ENCODE measurements at places on chromosomes 7 and 10.

DNA sequence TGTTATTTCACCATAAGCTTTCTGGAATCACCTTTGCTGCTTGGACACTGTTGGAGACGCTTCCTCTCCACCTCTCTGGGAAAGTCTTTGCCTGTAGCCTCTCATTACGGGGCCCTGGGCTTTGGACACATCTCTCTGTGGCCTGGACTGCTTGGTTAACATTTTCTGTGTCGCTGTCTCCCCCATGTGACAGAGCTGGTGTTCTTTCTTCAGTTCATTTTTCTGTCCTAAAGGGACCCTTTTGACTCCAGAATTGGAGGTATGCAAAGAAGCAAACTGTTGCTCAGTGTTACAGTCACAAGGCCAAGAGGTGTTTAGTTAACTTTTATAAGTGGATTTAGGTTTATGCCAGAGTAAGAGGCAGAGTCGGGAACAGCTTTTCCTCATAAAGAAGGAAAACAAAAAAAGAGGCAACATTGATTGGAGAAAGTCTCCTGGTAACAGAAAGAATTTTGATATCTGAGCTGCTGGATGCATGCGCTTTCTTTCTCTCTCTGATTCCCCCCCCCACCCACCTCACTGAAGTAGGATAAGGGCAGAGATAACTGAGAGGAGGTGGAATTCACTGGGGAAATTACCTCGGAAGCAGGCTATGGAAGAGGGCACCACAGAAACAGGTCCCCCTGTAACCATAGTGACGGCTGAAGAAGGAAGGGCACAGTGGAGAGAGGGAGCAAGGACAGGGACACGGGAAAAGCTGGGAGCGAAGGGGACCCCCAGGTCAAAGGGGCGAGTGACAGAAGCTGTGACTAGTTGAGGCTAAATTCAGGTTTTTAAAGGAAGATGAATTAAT is 57.8 kb downstream of the LGI1 start:
- DNase-seq: no peak

DNA sequence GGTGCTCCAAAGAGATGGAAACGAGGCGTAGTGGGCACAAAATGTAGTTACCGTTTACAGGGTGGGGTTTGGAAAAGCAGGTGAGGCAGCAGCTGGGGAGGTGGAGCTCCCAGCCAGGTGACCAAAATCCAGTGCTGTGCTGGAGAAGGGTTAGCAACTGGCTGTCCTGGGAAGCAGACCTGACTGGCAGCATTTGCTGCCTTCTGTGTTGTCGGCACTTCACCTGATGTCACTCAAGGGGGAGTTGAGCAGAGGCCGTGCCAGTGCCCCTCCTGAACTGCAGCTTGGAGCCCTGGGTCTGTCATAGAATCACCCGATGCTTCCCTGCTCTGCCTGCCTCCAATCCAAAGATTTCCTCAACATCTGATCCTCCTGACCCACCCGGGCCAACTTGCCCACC is 12.8 kb downstream of the GCK start:
- no peak for DNase-seq

DNA sequence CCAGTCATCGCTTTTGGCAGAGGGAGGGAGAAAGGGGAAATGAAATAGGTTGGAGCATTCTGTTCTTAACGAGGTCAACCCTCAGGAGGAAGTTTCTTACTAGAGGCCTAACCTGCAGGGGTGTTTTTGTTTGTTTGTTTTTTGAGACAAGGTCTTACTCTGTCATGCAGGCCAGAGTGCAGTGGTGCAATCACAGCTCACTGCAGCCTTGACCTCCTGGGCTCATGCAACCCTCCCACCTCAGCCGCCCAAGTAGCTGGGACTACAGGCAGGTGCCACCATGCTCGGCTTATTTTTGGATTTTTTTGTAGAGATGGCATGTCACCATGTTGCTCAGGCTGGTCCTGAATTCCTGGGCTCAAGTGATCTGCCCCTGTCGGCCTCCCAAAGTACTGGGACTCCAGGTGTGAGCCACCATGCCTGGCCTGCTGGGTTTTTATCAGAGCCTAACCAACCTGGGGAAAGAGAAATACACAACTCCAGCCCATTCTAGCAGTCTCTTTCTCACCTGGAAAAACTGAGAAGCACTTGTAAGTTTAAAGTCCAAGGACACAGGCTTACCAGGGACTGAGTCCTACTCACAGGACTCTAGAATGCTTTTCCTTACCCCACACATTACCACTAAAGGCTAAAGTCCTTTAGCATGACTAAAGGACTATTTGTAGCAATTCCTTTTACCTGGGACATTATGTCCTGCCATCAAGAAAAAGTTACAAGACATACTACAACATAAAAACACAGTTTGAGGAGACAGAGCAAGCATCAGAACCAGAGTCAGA is 101.0 kb upstream of the EGFR start:
- no peak for DNase-seq

DNA sequence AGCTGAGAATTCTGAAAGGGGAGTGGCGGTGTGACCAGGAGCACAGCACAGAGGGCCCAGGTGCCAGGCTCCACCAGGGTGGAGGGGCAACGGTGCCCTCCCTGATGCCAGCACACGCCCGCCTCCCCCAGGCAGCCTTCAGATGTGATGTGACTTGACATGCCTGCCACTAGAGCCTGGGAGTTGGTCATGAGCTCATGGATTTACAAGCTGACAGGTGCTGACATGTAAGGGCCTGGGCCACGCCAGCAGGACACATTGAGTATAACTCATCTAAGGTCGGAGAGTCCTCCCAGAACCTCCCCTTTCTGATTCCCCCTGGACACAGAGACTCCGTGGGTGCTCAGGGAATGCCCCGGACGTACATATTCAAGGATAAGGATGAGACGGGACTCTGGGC is 74.2 kb downstream of the LSM5 start:
- no peak for DNase-seq

DNA sequence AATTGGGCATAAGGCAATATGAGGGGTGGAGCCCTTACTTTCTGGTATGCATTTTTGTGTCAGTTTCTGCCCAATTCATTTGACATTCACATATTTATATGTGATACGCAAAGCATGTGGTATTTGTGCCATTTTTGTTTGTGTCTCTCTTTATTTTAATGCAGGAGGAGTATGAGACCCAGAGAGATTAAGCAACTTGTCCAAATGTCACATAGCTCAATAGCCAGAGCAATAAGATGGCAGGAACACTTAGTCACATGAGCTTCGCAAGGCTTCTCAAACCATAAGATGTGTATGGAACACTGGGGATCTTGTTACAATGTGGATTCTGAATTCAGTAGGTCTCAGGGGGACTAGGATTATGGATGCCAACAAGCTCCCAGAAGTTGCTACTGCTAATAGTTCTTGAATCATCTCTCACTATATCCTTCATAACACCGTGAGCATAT is 19.2 kb downstream of the MRLN start:
- no peak for DNase-seq

DNA sequence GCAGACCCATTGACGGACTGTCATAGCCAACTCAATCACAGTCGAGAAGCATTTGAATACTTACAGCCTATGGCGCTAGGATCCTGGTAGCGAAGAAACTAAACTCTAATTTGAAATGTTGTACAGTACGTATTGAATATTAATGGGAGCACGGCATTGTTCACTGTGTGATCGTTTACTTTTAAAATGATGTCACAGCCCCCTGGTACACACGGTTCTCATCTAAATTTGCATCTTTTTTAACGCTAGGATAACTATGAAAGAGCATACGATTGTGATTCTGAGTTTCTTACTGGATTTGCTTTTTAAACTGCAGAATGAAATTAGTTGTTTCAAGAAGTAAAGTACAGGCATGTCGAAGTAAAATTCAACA is 895 bp upstream of the NAPEPLD start:
- DNase-seq: no peak

DNA sequence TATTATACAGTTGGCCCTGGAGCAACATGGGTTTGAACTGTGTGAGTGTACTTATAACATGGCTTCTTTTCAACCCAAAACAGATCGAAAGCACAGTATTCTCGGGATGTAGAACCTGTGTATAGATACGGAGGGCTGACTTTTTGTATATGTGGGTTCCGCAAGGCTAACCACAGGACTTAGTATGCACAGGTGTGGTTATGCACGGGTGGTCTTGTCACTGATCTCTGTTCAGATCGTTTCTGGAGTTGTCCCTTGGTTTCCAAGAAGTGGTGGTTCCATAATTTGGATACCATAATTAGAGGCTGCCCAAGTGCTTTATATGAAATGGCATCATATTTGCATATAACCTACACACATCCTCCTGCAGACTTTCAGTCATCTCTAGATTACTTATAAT is 10.9 kb upstream of the BHLHA15 start:
- DNase-seq: no peak

- no peak for DNase-seq
Observed at GRCh38 chr7:34022626-34023025, 117.3 kb downstream of the BMPER start.

GRCh38 chr7:31410265-31410664 is 69.7 kb upstream of the NEUROD6 start:
- no peak for DNase-seq

DNA sequence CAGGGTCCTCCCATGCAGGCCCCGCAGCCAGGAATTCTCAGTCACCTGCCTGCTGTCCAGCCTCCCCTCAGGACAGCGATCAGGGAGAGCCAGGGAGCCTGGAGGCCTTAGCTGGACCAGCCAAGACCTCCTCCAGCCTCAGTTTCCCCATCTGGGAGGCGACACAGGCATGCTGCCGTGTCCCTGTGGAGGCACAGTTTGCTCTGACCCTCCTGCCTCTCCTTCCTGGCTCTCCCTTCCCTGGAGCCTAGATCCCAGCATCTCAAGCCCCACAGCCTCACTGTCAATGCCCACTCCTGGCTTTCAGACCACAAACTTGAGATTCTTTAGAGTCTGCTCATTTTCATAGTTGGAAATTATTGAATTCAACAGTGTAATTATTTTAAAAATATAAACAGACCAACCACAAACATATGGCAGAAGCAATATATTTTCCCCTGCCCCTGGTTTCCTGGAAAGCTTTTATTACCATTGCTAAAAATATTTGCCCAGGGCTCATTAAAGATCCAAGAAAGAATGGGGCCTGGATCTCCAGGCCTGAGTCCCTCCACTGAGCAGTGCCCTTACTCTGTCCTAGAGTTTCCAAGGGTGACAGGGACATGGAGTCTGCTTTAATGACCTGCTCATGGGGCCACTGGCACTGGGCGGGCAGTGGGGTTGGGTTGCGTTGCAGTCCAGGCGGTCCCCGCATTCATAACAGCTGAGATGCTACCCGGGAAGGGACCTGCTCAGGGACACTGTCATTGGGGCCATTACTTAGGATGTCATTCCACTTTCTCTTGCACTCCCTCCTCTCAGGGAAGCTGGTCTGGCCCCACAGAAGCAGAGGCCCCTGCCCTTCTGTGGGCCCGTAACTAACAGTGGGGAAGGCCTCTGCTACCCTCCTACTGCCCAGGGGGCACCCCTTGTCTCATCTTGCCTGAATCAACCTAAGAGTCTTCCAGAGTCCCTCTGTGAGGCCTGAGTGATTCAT is 81.6 kb upstream of the CHST15 start:
- no peak for DNase-seq

DNA sequence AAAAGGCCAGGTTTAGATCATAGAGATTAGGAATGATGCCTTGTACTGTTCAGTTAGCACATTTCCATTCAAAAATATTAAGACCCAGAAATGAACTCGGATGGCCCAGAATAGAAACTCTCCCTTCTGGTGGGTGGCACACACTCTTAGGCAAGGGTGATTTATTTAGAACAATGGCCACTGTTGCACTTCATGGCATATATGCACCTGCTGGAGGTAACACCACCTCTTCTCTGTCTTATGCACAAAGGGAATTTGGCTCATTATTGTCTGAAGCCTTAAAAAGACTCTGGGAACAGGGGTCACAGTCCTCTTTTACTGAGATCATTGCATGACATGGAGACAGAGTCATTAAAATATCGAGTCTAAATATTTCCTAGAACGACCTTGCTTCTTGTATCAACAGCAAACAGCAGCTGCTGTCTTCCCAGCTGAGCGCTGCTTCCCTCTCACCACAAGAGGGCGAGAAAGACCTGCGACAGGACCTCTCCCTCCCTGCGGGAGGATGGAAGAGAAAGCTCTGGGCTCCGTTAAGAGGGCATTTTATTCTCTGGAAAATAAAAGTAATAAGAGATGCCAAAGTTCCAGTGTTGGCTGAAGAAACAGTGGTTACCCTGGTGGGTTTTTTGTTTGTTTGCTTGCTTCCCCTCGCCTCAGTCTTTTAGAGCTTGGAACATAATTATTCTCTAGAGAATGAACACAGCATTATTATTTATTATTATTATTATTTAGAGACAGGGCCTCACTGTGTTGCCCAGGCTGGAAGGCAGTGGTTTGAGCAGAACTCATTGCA is 13.5 kb upstream of the BAMBI start:
- peak; percentile 86 for DNase-seq

DNA sequence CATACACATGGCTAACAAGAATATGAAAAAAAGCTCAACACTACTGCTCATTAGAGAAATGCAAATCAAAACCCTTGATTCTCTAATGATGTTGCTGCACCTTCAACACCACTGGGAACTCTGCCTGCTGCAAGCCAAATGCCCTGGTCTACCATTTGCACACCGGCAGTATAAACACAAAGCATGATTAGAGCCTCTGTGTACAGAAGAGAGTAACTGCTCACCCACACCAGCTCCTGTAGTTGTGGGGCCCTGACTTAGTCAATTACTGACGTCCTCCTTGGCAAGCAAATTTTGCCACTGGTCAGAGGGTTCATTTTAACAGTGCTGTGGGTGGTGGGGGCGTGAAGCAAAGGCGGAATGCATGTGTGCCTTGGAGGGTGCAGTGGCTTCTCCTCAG is 96.1 kb upstream of the RHEB start:
- no peak for DNase-seq

DNA sequence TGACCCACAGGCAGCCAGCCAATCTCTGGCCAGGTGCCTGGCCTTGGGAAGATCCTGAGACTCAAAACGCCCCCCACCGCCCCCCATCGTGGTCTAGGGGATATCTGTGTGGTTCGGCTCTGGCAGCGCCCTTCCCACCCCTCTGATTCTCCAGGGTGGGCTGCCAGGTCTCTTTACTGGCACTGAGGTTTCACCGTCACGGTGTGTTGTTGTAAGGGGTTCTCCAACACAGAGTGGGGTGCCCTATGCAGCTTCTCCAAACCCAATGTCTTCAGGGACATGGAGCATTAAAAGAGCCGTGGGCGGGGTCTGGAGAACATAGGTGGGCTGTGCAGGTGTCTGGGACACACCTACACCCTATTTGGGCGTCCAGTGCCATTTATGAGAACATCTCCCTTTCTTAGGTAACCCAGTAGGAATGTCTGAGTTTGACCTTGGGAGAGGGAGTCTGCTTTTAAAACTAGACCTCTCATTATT is 1.5 kb downstream of the MAFK start:
- no peak for DNase-seq

DNA sequence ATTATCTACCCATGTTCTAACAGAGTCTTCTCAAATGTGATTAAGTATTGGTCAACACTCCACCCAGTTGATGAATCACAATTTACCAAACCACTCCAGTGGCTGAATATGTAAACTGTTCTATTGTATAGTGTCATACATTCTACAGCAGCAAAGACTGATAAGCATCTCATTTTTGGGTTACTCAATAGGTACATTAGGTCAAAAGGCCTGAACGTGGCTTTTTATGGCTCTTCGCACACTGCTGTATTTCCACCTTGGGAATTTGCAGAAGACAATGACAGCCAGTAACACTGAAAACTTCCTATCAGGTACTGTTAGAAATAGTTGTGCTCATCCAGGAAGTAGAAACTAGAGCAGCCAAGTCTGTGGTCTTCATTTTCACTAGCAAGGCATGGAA is 166.9 kb downstream of the GLI3 start:
- no peak for DNase-seq
